ENCODE measurements at places on chromosomes 2 and 18.

GRCh38 chr2:186637497-186637800 lies 47.6 kb downstream of the ITGAV start:
- peak; percentile 53 for DNase-seq

DNA sequence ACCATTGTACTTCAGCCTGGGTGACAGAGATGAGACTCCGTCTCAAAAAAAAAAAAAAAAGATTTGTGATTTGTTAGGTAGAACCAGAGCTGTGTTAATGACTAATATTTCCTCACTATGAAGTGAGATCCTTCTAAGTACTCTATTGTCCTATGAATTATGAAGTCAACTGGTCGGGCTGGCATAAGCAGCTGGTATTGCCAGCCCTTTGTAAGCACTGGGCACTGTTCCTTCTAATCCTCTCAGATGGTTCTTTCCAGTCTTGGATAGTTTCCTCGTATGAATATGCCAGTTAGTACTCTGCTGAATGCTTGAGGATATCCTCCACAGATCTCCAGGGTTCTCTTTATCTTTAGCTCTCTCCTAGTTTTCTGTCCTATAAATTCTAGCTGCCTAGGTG lies 223.1 kb upstream of the SP5 start:
- no peak for DNase-seq

DNA sequence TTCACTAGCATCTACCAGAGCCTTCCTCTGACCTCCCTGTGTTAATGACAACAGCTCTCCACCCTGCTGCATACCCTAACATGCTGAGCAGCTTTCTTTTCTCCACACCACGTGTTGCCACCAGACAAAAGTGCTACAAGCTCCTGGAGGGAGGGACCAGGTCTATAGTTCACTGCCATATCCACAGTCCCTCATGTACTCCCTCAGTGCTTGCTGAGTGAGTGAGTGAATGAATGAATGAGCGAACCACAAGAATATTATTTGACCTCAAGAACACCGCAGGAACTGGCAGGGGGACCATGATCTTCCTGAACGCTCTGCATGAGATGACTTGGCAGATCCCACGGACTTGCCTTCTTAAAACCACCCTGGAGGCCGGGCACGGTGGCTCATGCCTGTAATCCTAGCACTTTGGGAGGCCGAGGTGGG lies 47.4 kb upstream of the CAB39 start:
- no peak for DNase-seq

DNA sequence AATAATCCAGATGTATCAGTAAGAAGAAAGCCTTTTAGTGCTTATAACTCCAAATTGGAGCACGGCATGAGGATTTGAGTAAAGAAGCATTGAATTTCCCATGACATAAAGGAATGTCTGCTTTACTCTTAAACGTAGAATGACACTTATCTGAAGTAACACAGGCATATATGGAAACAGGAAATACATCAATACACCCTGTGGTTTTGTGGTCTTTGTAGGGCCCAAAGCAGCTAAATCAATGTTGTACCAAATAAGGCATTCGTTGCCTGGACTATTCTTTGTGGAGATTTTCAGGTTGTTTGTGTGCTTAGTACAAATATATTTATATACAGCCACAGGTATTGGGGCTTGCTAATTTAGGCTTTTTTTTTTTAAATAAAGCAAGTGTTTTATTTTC lies 660.5 kb downstream of the LRRTM4 start:
- no peak for DNase-seq

DNA sequence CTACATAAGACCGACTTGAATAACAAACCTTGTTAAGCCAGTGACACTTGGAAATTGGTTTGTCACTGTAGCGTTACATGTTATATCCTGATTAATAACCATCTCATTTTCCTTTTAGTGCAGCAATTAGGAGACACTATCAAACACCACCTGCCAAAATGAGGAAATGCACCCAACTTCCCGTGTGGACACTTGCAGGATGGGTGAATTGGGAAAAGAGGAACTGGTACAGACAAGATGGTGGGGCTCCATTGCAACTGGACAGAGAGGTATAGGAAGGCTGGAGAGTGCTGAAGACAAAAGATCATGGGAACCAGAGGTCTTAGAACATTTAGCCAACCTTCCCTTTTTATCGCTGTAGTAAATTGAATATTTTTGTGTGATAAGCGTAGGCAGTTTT lies 816.3 kb upstream of the HS6ST1 start:
- no peak for DNase-seq

DNA sequence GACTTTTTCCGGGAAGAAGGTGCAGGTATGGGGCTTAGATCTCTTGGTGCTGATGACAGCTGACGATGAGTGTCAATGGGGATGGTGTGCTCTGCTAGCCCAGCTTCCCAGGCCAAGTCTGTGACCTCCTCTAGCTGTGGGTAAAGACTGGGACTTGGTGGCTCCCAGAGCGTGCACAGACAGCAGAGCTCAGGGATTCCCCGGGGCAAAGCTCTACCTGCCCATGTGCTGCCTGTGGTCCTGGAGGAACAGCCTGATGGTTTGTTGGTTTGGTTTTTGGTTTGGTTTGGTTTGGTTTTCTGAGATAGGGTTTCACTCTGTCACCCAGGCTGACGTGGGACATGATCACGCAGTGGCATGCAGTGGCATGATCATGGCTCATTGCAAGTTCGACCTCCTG lies 19.2 kb downstream of the ATP6V1B1 start:
- no peak for DNase-seq

DNA sequence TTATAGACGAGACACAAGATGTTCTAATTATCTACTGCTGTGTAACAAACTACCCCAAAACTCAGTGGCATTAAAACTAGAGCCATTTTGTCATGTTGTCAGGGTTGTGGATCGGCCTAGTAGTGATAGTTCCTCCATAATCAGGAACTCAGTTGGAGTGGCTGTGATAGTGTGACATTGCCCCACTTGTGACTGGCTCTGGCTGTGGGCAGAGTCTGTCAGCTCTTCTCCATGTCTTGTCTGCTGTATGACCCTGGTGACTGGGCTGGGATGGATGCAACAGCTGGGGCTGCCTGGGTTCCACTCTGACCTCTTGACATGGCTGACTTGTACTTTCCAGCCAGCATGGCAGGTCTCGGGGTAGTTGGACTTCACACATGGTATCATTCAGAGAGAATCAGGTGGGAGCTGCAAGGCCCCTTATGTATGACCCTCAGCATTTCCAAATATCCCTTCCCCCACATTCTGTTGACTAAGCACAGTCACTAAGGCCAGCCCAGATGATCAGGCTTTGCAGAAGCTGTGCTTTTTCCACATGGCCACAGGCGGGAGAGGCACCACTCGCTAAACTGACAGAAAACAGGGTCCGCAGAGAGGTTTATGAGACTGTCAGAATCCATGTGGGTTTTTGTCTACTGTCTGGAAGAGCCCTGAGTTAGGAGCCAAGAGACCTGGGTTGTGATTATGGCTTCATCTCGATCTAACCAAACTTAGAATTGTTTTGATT lies 50.3 kb downstream of the SETBP1 start:
- DNase-seq = peak; percentile 27

DNA sequence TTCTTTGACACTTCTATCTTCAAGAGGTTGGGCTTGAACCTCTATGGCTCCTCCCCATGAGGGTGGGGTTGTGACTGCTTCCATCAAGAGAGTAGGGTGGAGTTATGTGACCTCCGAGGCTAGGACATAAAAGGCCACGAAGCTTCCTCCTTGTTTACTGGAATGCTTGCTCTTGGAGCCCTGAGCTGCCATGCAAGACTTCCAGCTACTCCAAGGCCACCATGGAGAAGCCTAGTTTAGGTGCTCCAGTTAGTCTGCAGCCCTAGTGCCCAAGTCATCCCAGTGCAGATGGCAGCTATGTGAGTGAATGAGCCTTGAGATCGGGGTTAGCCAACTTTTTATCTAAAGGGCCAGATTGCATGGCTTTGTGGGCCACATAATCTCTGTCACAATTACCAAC lies 2.4 kb upstream of the MERTK start:
- DNase-seq = peak; percentile 78

DNA sequence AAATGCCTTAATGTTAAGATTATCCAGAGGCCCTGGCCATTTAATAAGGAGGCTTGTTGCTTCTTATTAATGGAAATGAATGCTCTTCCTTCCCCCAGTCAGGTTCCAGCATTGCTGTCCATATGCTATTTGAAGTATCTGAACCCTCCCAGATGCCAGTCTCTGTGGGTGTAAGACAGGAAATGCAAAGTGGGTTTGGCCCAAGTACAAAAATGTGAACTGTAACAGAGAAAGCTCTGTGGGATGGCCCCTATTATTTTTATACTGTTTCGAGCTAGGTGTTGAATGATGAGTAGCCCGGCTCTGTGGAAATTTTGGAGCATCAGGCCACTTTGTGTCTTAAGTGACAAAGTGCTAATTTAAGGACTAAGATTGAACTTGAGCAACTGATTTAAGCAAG lies 141.0 kb downstream of the UXS1 start:
- no peak for DNase-seq

- DNase-seq = no peak
Observed at GRCh38 chr2:36967236-36967876, 1.0 kb upstream of the STRN start.

- DNase-seq = peak; percentile 79
Observed at GRCh38 chr2:10447300-10447894, 730 bp downstream of the ODC1 start.

DNA sequence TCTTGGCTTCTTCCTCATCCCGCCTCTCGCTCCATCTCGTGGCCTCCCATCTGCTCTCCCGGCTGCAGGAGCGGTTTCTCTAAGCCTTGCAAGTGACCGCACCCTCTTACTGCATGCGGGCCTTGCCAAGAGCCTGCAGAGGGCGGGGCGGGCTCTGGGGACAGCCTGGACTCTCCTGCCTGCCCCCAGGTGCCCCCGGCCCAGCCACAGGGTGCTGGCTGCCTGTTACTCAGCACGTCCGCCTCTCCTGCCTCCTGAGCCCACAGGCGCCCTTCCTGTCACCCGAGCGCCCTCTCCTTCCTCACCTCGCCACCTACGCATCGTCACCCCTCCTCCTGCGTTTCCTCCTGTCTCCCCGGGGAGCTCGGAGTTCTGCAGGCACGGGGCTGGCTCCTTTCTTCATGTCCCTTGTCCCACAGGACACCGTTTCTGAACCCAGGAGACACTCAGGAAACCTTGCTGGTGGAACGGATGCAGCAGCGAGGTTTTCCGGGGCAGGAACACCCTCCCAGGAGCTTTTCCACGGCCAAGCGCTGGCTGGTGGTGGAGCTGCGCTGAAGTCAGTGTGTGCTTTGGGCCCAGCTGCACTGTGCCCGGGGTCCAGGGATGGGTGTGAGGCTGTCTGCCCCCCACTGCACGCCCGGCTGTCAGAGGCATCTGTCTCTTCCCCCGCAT lies 28.5 kb downstream of the HPCAL1 start:
- DNase-seq = peak; percentile 67

DNA sequence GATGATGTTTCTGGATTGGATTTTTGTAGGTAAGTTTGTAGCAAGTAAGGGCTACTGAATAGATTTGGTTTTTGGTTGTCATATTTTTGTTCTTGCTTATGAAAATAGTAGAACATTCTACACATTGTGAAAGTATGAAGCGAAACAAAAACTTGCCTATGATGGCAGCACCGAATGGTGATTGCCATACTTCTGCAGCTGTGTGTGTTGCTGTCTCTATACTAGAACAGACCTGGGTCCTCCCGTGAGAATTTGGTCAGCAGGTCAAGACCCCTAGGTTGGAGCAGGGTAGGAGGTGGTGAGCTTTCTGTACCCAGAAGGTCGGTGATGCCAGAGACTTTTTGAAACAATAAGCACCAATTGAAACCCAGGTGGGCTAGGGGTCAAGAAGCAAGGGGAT lies 322.6 kb downstream of the PRKCE start:
- no peak for DNase-seq

DNA sequence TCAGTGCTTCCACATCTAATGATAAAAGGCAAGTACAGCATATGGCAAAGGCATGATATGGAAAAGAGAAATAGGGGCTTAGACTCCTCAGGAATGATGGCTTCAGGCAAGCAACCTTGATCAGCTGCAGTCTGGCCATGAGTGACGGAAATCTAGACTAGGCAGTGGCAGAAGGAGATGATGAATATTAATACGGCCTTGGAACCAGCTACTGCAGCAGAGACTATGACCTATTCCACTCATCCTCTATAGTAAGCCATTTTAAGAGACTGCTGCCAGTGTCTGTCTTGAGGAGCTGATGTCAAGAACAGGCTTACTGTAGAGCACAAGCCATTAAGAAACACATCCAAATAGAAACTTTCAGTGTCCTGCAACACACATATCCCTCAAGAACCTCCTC lies 23.7 kb downstream of the ASXL2 start:
- DNase-seq = no peak

- DNase-seq = no peak
Observed at GRCh38 chr18:66990909-66991308, 387.0 kb upstream of the CDH19 start.

DNA sequence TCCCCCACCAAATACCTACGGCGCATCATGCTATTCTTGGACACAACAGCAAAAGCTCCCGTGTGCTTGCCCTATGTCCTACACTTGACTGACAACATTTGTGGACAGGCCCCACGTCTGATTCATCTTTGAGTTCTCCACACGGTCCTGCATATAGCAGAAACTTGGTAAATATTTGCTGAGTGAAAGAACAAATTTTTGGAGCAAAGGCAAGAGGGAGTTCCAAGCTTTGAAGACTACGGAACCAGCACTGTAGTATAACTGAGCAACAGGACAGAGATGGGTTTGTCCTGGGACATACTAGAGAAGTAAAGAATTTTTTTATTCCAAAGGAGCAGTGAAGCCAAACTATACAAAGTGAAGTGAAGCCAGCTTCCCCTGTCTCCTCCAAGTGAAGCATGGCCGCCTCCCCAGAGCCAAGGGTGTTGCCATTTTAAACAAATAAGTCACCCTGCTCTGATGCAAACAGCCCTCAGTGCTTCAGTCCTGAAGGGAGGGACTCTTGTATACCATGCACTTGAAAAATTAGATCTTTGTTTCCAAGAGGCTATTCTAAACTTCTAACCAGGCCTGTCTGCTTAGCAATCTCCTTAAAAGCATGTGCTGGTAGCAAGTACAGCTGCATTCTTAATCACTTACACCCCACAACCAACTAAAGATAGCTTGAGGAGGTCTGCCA lies 35.9 kb downstream of the SPRED2 start:
- DNase-seq = no peak

- no peak for DNase-seq
Observed at GRCh38 chr18:58232668-58233067, 188.6 kb downstream of the NEDD4L start.

- DNase-seq = no peak
Observed at GRCh38 chr2:63189026-63189425, 138.4 kb downstream of the OTX1 start.

- DNase-seq = peak; percentile 77
Observed at GRCh38 chr2:68185541-68186164, 28.0 kb downstream of the PNO1 start.

DNA sequence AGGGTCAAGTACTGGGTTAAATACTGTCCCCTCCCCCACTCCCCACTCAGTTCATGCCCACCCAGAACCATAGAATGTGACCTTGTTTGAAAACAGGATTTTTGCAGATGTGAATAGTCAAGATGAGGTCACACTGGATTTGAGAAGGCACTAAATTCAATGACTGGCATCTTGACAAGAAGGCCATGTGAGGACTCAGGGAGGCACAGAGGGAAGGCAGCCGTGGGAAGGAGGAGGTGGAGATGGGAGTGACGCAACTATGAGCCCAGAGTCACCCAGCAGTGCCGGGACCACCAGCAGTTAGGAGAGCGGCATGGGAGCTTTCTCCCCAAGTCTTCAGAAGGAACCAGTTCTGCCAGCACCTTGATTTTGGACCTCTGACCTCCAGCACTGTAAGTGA lies 257.3 kb downstream of the BCL2 start:
- no peak for DNase-seq

- DNase-seq = no peak
Observed at GRCh38 chr2:132766573-132766972, 96.6 kb upstream of the LYPD1 start.
